ENCODE measurements at places on chromosomes 2 and 18. TPM values are rescaled to one million over a fixed set of nuclear protein-coding genes. Genes with fewer than 3 reads are reported as not detected.

The WNT10A gene
- total RNA-seq: 5.5 TPM

The FTCDNL1 gene
- total RNA-seq: 1.3 TPM

The ALPI gene
- 6.5 TPM for total RNA-seq

The PJVK gene
- 8.0 TPM for total RNA-seq

The DQX1 gene
- total RNA-seq: 1.4 TPM

The ITPRIPL1 gene
- total RNA-seq: 3.5 TPM

The ABCG8 gene
- total RNA-seq: not detected

The CXCR1 gene
- total RNA-seq: not detected

The AMMECR1L gene
- 21.9 TPM for total RNA-seq

The REG3G gene
- total RNA-seq: 0.33 TPM

The ST6GAL2 gene
- 18.7 TPM for total RNA-seq

The PCARE gene
- not detected for total RNA-seq

The AGXT gene
- 0.51 TPM for total RNA-seq

The PDCD1 gene
- total RNA-seq: not detected

The ALLC gene
- total RNA-seq: not detected

The CRACDL gene
- 6.2 TPM for total RNA-seq

The CYP27A1 gene
- total RNA-seq: 6.5 TPM

The CENPA gene
- total RNA-seq: 24.7 TPM

The SNORC gene
- 7.1 TPM for total RNA-seq

The DNAJC5G gene
- not detected for total RNA-seq

The FLACC1 gene
- 0.48 TPM for total RNA-seq

The HOXD3 gene
- total RNA-seq: 25.4 TPM

Measured in type B pancreatic cell (in vitro differentiated cells).